Activated CD4-positive, alpha-beta T cell treated with anti-CD3 and anti-CD28 coated beads, Interleukin-2, amount 50 U/mL, for 48 hours (primary cell): ENCODE measurements at places on chromosomes 3 and 15.
A peak's percentile ranks its signal among the peaks of the same experiment; 100 is the strongest.

- no peak for DNase-seq
These were observed 137.8 kb downstream of the RORA start for GRCh38 chr15:61091289-61091616.

DNA sequence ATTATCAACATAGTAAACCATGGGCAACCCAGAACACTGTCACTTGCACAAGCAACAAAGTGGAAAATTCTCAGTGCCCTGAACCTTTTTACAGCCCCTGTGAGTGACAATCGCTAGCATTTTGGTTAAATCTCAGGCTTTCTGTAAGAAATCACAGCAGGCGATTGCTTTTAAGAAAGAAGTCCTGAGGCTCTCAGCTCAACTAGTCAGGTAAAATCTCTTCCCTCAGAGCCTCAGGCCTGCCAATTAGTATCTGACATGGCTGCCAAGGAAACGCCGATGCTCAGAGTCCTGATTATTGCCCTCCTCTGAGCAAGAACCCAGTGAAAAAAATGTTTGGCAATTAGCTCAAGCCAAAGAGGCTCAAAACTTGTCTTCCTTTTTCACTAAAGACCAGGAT, 530.8 kb downstream of the DIPK2A start:
- DNase-seq = no peak

DNA sequence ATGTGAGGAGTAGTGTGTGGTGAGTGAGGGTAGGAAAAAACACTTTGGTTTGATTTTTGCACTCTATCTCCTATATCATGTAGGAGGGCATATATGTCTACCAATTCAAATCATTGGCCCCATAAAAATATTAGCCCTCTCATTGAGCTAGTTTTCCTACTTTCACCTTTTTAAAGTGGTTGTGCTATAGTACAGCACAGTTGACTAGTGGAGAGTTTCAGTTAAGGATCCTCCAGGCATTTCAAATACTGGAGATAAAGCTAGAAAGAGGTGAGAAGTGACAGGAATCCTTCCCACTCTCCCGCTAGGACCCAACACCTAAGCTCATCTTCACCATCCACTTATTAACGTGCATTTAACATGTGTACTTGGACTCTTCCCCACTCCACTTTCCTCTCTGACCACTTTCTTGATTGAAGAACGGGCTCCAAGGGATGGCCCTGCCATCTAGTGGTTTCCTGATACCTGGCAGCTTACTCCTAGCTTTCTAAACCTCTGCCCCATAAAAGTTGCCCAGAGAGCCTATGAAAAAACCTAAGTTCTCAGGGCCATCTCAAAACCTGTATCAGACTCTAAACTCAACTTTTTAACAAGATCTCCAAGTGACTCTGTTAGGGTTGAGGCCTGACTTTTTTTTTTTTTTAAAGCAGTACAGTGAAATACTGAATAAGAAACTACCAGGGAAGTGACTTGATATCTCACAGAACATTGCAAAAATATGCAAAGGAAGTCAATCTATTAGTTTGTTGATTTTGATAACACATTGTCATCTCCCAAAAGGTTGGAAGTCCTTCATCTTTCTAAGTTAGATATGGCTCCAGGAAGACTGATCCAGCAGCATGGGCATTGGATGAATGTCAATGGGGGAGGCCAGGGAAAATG, 17.9 kb downstream of the IL12A start:
- DNase-seq = peak; percentile 14

GRCh38 chr15:55222588-55222987, 25.8 kb upstream of the RSL24D1 start:
- DNase-seq = no peak

- peak; percentile 41 for DNase-seq
These were observed at the start of gene MAP6D1 for GRCh38 chr3:183825456-183826161. MAP6D1 (minus strand) TSS chr3:183825577; CDS start chr3:183825547, 30 bp downstream.
